ENCODE measurements at places on chromosomes 1 and 21. TPM values are rescaled to one million over a fixed set of nuclear protein-coding genes. Genes with fewer than 3 reads are reported as not detected.

Gene CDC42SE1
- 61.4 TPM for total RNA-seq

GRCh38 chr1:196608390-196609369, at the start of gene KCNT2:
KCNT2 (minus strand) TSS chr1:196608440; CDS start chr1:196608309, 131 bp downstream.
- DNase-seq = no peak

GRCh38 chr1:5598824-5599395, 393.3 kb downstream of the NPHP4 start:
- no peak for DNase-seq

DNA sequence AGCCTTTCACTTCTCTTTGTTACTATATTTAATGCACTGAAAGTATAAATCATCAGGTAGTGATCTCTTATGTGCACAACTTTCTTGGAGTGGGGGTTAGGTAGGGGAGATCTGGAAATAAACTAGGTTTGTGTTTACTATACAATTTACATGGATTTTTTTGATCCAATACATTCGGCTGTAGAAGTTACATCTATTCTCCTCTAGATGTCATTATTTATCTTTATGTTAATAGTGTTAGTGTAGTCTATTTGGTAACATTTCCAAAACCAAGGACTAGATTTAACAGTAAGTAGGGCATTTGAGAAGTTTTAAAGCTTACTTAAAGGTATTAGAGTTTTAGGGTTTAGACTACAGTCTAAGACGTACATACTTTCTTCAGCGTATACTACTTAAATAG, 5.4 kb downstream of the VPS45 start:
- DNase-seq = peak; percentile 51

DNA sequence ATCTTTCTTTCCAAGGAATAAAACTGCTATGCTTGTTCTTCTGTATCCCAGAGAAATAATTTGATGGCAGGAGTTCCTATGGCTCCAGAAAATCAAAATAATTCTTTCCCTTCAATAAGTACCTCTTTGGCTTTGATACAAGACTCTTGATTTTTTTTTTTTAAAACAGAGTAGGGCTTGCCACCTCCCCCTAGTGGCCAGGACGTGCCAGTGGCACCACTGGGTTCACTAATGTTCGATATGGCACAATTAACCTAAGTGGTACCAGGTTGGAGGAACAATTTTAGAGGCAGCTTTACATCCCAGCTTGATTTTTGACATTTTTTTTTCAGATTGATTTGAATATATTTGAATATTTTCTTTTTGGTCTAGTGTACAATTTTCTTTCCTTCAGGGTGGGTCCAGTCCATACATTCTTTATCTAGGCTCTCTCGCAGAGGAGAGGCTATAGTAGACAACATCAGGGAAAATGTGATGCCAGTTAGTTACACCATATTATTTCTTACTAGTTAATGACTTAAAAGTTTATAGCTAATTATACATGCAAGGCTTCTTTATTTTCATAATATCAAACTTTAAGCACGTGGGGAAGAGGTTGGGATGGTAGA, 330.9 kb downstream of the S1PR1 start:
- peak; percentile 51 for DNase-seq

Measured in PC-3 (cell line).